Frontal cortex (tissue), 4 donors: ENCODE measurements at places on chromosomes 5 and 9. TPM values are rescaled to one million over a fixed set of nuclear protein-coding genes. Genes with fewer than 3 reads are reported as not detected.

GRCh38 chr5:32645246-32645645, 59.9 kb downstream of the SUB1 start:
- DNase-seq, result no peak

GRCh38 chr9:116594547-116594946, 92.6 kb upstream of the TRIM32 start:
- DNase-seq, result no peak

DNA sequence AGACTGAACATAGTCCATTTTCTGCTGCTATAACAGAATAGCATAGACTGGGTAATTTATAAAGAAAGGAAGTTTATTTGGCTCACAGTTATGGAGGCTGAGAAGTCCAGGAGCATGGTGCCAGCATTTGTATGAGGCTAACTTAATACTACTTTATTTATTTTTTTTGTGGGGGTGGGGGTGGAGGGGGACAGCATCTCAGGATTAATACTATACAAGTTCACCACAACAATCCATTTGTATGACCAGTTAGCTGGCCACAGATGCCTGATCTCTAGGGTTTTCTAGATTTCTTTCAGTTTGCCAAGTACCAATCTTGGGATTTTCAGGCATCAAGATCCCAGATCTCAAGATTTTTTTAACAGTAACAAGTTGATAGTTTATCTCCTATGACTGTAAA, 20.3 kb downstream of the ANGPTL2 start:
- DNase-seq, result no peak

Gene MEIKIN
- not detected for total RNA-seq

Gene ZFP37
- total RNA-seq, result 22.8 TPM

- DNase-seq, result no peak
Observed at GRCh38 chr9:75033791-75034473, 5.8 kb upstream of the CARNMT1 start.

Gene FGD3
- total RNA-seq, result 17.9 TPM

Gene WDR38
- not detected for total RNA-seq

- DNase-seq, result no peak
Observed at GRCh38 chr9:90099262-90099963, 494.6 kb downstream of the GADD45G start.

GRCh38 chr5:80503641-80504040, 15.7 kb downstream of the FAM151B start:
- DNase-seq, result no peak

GRCh38 chr9:37283730-37284325, 138.7 kb upstream of the GRHPR start:
- no peak for DNase-seq

- no peak for DNase-seq
Observed at GRCh38 chr9:81390792-81391456, 298.4 kb downstream of the TLE1 start.

Gene GDF9
- 1.2 TPM for total RNA-seq

DNA sequence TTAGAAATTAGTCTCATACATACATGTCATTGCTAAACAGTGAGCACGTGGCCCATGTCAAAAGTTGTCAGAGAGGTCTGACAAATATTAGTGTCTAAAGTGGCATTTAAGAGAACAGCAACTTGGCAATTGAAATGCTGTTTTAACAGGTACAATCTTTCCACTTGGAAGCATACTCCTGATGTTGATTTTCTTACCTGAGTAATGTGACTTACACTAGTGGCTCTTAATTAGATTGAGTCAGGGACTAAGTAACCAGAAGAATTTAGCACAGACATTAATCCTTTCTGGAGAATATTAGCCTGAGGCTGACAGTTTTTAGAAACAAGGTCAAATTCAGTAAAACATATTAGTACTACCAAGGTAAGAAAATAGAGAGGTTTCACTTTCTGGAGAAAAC, 357.0 kb upstream of the ZNF608 start:
- no peak for DNase-seq

Gene TICAM2
- 1.2 TPM for total RNA-seq

Gene SHOC1
- not detected for total RNA-seq

Gene MCTP1
- total RNA-seq, result 48.5 TPM

Gene MAMDC4
- 4.1 TPM for total RNA-seq

Gene PCDHB13
- total RNA-seq, result 6.1 TPM

DNA sequence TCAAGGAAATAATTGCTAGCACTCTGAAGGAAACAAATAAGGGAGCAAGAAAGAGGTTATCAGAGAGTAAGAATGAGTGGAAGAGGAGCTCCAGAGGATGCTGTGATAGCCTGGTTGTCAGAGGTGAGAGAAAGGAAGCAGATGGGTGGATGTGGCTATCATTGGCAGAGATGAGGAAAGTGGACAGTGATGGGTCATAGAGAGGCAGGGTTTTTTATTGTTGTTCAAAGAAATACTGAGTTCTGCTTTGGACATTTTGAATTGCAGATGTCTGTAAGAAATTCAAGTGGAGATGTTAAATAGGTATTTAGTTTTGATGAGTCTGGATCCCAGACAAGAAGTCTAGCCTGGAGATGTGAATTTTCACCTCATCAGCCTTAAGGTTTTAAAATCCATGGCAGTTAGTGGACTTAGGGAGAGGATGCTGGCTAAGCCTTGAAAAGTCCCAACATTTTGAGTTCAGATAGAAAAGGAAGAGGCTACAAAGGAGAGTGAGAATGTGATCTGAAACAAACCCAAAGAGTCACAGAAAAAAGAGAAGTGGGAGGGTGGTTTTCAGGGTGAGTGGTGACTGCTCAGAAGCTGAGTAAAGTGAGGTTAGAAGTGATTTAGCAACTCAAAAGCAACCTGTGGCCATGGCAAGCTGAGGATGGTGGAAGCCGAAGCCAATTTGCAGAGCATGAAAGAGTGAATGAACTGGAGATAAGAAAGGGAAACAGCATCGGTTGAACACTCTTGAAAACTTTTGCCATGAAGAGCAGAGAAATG, 50.4 kb downstream of the PPIC start:
- DNase-seq, result no peak

Gene SLC22A5
- total RNA-seq, result 6.5 TPM

Gene NUTM2G
- not detected for total RNA-seq

- DNase-seq, result no peak
Observed at GRCh38 chr9:126395439-126396212, 69.0 kb downstream of the MVB12B start.

GRCh38 chr5:170632985-170633234, 129.1 kb downstream of the KCNIP1 start:
- peak; percentile 79 for DNase-seq

GRCh38 chr9:17795744-17796143, 216.9 kb downstream of the SH3GL2 start:
- DNase-seq, result no peak

- no peak for DNase-seq
Observed at GRCh38 chr5:87298692-87299362, 31.1 kb downstream of the RASA1 start.

DNA sequence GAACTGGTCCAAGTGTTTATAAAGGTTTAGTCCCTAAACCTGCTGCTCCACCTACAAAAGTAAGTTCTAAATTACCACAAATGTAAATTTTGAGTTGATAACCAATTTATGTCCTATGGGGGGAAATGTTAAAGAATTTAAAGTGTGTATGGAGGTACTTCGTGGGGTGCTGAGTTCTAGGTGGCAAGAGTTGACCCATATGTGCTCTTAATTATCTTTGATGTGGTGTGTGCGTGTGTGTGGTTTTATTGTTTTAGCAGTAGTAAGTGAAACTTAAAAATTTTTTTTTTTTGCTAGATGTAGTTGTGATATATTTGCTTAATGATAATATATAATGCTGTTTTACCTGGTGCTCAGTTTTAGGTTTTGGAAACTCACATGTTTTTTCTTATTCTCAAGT, 72.6 kb downstream of the GPBP1 start:
- no peak for DNase-seq

DNA sequence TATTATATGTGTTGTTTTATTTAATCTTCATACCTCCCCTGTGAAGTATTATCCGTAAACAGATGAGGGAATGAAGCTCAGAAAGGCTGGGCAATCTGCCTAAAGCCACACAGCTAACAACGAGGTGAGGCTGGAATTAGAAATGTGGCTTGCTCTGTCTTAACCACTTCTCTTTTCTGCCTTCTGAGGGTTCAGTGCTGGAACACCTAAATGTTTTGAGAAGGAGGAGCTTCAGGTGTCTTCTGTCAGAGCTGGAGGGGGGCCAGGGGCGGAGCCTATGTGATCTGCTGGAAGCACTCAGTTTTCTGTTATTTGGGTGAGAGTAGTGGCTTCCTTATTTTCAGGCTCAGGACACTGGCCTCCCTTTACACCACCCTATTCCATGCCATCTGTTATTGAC, 35.0 kb upstream of the ARAP3 start:
- DNase-seq, result no peak

Gene REEP2
- 70.9 TPM for total RNA-seq

- no peak for DNase-seq
Observed at GRCh38 chr5:142946547-142947426, 176.6 kb downstream of the ARHGAP26 start.

Gene STOML2
- total RNA-seq, result 55.4 TPM

Gene GPRIN1
- total RNA-seq, result 101 TPM

DNA sequence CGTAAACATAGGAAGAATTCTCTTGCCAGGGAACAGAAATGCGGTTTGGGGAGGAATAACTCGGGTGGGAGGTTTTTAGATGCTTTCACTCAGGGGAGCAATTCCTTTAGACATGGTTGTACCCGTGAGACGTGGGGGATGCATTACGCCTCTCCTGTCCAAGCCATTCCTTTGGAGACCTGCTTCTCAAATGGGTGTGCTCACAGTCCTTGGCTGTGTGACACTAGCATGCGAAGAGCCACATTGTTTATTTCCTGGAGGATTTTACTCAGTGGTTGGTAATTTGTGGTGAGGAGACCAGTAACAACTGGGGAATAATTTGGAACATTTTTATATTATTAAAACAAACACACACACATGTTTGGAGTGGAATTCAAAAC, 18.5 kb downstream of the COL15A1 start:
- no peak for DNase-seq

DNA sequence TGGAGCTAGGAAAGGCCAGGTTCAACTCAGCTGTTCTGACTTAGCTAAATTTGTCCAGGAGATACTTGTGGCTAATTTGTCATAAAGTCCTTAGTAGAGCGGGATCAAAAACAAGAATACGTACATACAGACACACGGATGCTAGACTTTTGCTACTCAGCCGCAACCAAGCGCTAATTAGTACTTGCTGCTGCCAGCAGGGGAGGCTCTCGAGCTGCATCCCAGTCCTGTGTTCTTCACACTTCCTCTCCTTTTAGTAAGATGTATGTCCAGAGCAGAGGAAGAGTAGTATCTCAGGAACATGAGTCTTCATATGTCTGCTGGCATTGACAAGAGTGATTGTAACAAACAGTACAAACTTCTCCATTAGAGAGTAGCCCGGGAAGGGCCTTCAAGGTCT, 58.3 kb downstream of the CYFIP2 start:
- DNase-seq, result no peak

GRCh38 chr9:132582276-132582785, at the start of gene BARHL1:
Gene BARHL1, plus strand, starts transcription at chr9:132582606. Its CDS starts 192 bp downstream, at chr9:132582798.
- DNase-seq, result no peak

Gene SLC6A18
- not detected for total RNA-seq

GRCh38 chr9:86846656-86847055, 100.7 kb downstream of the GAS1 start:
- no peak for DNase-seq

DNA sequence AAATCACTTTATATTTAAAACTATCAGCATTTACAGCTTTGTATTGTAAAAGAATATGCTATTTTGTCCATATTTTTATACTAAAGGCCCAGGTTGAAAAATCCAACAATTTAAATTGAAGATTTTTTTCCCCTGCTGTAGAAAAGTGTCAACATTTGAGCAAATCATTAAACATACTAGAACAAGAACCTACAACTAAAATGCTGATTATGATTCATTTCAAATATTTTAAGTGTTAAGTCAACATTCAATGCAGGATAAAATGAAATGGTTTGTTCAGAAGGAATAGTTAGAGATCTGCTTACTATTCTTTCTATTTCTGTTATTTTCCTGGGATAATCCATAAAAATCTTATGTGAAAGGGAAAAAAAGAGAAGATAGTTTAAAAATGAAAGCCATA, 866.5 kb upstream of the DMAC1 start:
- DNase-seq, result no peak

DNA sequence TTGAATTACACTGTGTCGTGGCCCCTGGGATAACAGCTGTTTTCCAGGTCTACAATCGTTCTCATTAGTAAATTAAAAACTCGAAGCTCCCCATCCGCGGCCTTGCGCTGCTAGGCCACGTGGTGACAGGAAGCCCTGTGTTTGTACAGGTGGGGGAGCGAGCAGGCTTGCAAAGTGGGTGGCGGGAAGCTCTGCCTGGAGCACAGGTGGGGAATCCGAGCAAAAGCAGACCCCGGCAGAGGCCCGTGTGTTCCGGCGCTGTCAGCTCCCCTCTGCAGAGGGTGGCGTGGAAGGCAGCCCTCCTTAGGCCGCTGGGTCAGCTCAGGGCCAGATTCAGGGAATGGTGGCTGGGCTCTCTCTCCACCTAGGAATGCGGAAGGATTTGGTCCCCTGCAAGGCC, 59.5 kb upstream of the ERCC6L2 start:
- DNase-seq, result no peak

DNA sequence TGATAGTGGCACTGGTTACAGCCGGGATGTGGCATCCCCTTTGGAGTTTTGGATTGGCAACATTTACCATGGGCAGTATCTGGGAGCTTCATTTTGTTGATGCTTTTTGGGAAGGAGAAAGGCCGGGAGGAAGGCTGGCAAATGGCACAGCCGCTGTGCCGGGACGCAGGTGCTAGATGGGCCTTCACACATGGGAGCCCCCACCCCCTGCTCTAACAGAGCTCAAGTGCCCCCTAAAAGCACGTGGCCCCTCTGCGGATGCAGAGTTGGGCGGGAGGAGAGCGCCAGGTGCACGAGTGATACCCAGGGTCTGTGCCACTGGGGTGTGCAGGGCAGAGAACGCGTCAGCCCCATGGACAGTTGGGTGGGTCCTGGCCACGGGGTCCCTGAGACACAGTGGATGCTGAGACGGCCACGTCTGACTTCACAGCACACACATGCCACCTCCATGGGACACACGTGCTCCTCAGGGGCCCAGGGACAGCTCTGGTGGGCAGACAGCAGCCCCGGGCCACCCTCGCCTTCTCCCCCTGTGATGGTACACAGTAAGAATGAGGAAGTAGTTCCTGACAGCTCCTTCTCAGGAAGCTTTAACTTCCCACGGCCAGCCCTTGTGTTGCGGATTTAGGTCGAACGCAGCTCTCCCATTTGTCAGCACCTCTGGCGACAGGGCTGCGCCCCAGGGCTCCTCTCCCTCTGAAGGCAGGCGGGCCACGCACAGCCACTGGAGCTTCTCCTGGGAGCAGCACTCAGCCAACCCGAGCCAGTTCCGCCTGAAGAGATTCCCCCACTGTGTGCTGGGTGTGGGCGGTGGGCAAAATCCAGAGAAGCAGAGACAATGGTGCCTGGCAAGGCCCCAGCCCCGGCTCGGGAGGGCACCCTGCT, 10.8 kb downstream of the SLC9A3 start:
- no peak for DNase-seq

- no peak for DNase-seq
Observed at GRCh38 chr5:175343308-175343707, 100.7 kb downstream of the DRD1 start.

DNA sequence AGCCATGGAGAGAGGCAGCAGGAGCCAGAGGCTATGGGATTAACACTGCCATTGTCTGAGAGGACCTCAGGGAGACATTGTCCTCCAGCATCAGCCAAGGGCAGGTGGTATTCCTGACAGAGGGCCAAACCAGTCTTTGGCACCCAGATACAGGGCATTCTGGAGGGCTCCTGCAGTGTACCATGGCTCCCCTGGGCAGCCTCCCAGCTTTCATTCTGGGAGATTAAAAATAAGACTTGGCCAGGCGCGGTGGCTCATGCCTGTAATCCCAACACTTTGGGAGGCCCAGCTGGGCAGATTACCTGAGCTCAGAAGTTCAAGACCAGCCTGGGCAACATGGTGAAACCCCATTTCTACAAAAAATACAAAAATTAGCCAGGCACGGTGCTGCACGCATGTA, 4.2 kb downstream of the MTAP start:
- DNase-seq, result no peak

Gene KCNIP1
- total RNA-seq, result 15.5 TPM
